Breast epithelium (tissue), 4 donors: ENCODE measurements at places on chromosomes 4 and X.

GRCh38 chr4:184102927-184103326 lies 114.7 kb downstream of the ENPP6 start:
- DNase-seq, result no peak

DNA sequence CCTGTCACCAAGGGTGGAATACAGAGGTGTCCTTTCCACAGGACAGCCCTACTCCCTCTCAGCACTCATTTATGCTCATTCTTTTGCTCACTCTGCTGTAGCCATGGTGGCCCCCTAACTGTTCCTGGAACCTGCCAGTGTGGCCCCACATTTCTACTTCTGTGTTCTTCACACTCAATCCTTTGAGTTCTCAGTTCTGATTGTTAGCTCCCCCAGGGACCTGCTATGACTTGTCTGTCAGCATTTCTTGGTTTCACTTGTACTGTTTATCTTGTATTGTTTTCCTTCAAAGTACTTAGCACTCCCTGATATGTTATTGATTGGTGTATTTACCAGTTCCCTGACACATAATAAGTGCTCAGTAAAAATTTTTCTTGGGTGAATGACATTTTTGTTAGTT lies 14.9 kb downstream of the VBP1 start:
- no peak for DNase-seq

DNA sequence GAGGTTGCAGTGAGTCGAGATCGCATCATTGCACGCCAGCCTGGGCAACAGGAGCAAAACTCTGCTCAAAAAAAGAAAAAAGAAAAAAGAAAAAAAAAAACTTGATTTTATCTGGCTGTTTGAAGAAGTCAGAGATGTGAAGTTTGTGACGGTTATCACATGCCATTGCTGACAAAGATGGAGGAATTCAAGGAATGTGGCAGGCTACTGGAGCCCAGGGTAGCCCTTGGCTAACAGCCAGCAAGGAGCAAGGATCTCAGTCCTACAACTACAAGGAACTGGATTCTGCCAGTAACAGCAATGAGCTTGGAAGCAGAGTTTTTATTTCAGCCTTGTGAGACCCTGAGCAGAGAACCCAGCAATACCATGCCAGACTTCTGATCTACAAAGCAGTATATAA lies 24.3 kb upstream of the TET2 start:
- no peak for DNase-seq

DNA sequence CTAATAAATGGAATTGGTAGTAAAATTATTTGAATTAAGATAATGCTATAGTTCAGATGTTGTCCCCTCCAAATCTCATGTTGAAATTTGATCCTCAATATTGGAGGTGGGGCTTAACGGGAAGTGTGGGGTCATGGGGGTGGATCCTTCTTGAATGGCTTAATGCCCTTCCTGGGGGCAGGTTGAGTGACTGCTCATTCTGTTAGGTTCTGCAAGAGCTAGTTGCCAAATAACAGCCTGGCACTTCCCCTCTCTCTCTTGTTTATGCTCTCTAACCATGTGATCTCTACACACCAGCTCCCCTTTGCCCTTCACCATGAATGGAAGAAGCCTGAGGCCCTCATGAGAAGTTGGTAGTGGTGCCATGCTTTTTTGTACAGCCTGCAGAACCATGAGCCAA lies 724.8 kb upstream of the FTHL17 start:
- DNase-seq, result no peak

- no peak for DNase-seq
Observed at GRCh38 chr4:62133101-62133897, 933.2 kb downstream of the ADGRL3 start.

- DNase-seq, result no peak
Observed at GRCh38 chr4:122131562-122132157, 20.5 kb upstream of the BLTP1 start.

DNA sequence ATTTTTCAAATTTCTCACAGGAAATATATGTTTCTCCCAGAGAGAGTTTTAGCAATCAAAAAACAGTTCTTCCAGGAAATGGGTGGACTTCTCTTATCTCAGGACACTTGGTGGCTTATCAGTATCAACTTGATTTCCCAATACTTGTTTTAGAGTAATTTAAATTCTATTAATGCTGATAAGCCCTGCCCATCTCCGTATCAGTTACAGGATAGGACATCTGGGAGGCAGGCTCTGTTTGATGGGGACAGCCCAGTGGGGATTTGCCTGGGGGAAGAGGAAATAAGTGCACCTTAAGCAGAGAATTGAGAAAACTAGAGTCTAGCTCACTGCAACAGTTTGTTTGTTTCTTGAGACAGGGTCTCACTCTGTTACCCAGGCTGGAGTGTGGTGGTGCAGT lies 43.2 kb upstream of the PDGFRA start:
- no peak for DNase-seq

- DNase-seq, result no peak
Observed at GRCh38 chrX:53116101-53116500, 22.2 kb downstream of the KANTR start.

- DNase-seq, result no peak
Observed at GRCh38 chr4:188092824-188093223, 16.6 kb downstream of the TRIML2 start.

GRCh38 chr4:52510939-52511565 lies 148.0 kb downstream of the USP46 start:
- no peak for DNase-seq

- DNase-seq, result no peak
Observed at GRCh38 chrX:122546269-122546668, 637.8 kb upstream of the GRIA3 start.

DNA sequence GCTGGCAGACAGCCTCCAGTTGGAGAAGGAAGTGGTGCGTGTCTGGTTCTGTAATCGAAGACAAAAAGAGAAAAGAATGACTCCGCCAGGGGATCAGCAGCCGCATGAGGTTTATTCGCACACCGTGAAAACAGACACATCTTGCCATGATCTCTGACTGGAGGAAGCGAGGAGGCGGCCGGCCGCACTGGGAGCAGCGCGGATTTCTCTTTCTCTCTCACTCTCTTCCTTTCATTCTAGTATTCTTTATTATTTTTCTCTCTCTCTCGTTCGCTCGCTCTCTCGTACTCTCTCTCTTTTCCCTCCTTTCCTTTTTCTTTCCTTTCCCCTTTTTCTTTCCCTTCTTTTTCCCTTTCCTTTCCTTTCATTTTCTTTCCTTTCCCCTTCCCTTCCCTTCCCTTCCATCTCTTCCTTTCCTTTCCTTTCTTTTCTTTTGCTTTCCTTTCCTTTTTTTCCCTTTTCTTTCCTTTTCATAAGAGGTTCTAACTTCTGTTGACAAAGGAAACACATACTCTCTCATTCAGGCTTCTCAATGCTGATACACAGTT lies 1.2 kb downstream of the POU3F4 start:
- DNase-seq, result no peak

GRCh38 chrX:97860226-97860625 lies 976.5 kb downstream of the RPA4 start:
- DNase-seq, result no peak

DNA sequence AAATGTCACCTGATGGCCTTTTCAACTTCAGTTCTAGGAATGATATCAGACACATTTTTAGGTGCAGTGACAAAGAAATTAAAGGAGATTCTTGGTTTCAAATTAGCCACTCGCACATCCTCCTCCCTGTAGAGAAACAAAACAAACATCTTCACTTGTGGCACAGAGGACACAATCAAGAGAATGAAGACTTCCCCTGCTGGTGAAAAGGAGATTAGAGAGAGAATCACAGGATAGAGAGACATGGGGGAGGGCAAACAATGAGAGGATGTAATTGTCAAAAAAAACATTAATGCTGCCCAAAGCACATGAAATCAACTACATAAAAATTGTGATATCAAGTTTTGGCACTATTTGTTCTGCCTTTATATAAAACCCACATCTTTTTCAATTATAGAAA lies 34.5 kb downstream of the ACE2 start:
- DNase-seq, result no peak

DNA sequence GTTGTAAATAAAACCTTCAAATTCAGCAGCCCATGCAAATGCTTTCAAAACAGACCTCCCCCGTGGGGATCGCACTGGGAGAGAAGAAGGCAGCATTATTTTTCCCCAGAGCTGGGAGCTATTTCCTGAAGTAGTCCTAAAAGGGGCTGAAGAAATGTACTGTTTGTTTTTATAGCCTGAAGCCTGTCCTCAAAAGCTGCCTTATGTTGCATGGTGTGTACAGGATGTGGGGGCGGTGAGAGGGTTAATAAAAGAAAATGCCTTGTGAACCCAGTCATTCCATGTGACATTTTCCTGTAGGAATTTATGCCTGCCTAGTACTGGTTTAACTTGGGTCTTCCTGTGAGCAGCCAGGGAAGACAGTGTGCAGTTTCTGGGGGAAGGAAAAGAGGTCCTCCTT lies 144.1 kb downstream of the SOWAHB start:
- DNase-seq, result no peak

DNA sequence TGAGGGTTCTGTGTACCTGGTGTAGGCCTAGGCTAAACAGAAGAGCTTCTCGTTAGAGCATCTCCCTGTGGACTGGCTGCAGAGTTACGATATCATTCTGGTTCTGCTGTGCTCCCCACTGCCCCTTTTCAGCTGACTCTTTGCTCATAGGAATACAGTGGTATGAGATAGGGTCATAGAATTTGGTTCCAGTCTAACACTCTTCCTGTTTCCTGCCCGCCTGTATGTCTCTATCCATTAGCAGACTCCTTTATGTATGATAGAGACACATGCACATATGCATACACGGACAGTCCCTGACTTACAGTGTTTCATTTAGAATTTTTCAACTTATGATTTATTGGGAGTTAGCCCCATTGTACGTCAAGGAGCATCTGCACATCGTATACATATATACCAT lies 15.3 kb downstream of the RNF4 start:
- no peak for DNase-seq

GRCh38 chr4:107468812-107469211 lies 251.2 kb downstream of the PAPSS1 start:
- DNase-seq, result no peak

- DNase-seq, result no peak
Observed at GRCh38 chr4:90718931-90719330, 591.7 kb downstream of the CCSER1 start.

- no peak for DNase-seq
Observed at GRCh38 chr4:7829652-7830580, 109.7 kb downstream of the AFAP1 start.

GRCh38 chrX:78105944-78106650 lies 2.0 kb downstream of the PGK1 start:
- DNase-seq, result no peak

GRCh38 chr4:140529434-140529833 lies 5.5 kb downstream of the ELMOD2 start:
- no peak for DNase-seq

DNA sequence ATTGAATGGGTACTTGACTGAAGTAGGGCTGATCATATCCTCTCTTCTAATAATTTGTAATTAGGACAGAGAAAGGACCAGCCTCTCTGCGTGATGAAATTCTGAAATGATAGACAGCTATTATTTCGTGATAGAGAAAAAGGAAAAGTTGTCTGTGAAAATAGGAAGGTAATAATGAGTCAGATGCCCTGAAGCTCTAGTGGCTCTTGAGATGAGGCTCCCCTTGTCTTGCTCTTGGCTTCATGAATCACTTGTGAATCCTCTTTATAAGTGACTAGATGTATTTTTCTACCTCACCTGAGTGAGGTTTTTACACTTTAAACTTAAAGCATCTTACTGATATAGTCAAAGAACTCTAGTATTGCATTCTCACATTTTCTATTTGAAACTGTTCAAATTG lies 888.9 kb downstream of the PCDH18 start:
- no peak for DNase-seq

- no peak for DNase-seq
Observed at GRCh38 chr4:177687117-177687516, 244.9 kb upstream of the AGA start.

DNA sequence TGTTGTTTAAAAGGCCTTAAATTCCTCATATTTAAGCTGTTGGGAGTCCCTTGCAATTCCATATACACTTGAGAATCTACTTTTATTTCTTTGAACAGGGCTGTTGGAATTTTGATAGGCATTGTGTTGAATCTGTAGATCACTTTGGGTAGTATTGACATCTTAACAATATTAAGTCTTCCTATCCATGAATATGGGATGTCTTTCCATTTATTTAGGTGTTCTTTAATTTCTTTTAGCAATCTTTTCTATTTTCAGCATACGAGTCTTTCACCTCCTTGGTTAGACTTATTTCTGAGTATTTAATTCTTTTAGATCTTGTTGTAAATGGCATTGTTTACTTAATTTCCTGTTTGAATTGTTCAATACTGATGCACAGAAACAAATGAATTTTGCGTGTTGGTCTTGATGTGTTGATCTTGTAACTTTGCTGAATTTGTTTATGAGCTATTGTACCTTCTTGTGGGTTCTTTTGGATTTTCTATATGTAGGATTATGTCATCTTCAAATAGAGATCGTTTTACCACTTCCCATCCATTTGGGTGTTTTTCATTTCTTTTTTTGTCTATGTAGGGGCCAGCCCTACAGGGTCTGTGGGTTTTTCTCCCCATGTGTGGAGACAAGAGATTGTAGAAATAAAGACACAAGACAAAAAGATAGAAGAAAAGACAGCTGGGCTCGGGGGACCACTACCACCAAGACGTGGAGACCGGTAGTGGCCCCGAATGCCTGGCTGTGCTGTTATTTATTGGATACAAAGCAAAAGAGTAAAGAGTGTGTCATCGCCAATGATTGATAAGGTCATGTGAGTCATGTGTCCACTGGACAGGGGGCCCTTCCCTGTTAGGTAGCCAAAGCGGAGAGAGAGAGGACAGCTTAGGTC lies 18.2 kb upstream of the CTBP1 start:
- no peak for DNase-seq

DNA sequence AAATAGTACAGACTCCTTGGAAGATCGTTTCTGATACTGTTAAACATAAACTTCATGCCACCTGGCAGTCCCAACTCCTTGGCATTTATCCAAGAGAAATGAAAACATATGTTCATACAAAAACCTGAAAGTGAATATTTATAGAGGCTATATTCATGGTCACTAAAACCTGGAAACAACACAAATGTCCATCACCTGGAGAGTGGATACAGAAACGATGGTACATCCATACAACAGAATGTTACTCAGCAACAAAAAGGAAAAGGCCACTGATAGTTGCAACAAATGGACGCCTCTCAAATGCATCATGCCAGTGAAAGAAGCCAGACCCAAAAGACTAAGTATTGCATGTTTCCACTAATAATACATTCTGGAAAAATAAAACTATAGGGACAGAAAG lies 34.0 kb upstream of the SORBS2 start:
- DNase-seq, result no peak

DNA sequence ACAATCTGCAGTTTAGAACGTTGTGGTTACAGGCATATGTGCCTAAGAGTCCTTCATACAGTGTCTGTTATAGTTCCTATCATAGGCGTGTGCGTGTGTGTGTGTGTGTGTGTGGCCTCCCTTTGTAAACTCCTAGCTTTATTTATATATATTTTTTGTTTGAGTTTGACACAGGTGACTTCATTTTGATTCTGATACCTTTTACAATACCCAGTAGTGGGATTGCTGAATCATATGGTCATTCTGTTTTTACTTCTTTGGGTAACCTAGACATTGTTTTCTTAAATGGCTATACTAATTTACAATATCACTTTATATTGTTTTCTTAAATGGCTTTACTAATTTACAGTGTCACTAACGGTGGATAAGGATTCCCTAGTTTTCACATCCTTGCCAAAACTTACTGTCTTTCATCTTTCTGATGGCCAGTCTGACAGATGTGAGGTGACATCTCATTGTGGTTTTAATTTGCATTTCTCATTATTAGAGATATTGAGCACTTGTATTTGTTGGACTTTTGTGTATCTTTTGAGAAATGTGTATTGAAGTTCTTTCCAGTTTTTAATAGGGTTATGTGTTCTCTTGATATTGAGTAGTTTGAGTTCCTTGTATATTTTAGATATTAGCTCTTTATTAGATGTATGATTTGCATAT lies 211.1 kb upstream of the NUDT6 start:
- DNase-seq, result no peak

- no peak for DNase-seq
Observed at GRCh38 chr4:62676962-62677361, 1476.8 kb downstream of the ADGRL3 start.
